ENCODE measurements at places on chromosomes 2 and 18.

- no peak for DNase-seq
These were observed 8.0 kb downstream of the XPO1 start for GRCh38 chr2:61529944-61530735.

- no peak for DNase-seq
These were observed 969.7 kb downstream of the DCDC2C start for GRCh38 chr2:4673025-4673489.

GRCh38 chr2:160694221-160694620 lies 200.6 kb upstream of the RBMS1 start:
- DNase-seq: no peak

- DNase-seq: no peak
These were observed 83.2 kb upstream of the ITGA6 start for GRCh38 chr2:172344159-172344558.

DNA sequence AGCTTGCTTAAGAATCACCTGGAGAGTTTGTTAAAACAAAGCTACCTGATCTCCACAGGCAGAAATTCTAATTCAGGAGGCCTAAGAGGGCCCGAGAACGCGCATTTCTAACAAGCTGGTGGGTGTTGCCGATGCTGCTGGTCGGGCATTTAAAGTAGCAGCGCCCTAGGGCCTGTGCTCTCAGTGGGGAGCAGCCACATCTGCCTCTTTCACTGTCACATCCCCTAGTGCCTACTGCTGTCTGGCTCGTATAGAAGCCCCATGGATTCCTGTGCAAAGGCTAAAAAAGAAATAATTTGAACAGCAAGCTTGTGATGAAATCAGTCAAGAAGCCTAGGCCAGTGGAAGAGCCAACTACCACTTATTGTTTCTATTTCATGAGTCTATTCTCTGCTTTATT lies 126.7 kb upstream of the SMIM21 start:
- no peak for DNase-seq

- DNase-seq: no peak
These were observed 29.6 kb downstream of the ARHGAP15 start for GRCh38 chr2:143158551-143159485.

GRCh38 chr18:11147371-11147951 lies 1.9 kb downstream of the PIEZO2 start:
- DNase-seq: no peak

DNA sequence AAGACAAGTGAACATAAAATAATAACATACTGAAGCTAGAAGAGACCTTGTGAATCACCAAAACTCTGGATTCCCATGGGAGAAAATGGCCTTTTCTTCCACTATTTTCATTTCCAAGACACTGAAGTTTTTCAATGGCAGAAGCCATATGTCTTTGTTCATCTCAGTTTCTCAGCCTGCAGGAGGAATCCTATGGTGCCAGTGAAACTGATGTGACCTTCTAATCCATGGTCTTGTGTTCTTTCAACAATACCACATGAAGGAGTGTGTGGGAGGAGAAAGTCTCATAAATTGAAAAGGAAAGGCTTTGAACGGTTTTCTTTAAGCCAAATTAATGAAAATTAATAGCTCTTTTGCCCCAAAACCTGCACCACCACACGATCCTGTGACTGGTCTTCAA lies 257.3 kb downstream of the EPHA4 start:
- DNase-seq: no peak

DNA sequence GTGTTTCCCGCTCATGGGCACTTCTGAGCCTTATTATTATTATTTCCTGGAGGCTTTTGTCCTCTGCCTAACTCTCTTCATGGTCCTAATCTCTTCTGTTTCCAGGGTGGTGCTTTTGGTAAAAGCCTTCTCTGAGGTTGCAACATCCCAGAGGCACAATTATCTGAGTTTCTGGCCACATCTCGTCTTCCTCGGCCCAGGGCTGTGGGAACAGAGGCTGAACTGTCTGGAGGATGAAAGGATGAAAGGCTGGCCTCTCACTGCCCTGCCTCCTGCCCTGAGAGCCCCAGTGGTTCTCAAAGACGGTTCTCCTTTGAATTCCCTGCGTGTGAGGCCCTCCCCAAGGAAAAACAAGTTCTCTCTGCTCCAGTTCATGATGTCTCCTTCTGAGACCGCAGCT lies 13.8 kb downstream of the GYPC start:
- DNase-seq: no peak
